ENCODE measurements at places on chromosomes 12 and 14.

- no peak for DNase-seq
Measured at GRCh38 chr12:80709811-80710726, 2.6 kb downstream of the MYF6 start.

- DNase-seq = no peak
Measured at GRCh38 chr12:128586451-128587029, 237.2 kb downstream of the SLC15A4 start.

DNA sequence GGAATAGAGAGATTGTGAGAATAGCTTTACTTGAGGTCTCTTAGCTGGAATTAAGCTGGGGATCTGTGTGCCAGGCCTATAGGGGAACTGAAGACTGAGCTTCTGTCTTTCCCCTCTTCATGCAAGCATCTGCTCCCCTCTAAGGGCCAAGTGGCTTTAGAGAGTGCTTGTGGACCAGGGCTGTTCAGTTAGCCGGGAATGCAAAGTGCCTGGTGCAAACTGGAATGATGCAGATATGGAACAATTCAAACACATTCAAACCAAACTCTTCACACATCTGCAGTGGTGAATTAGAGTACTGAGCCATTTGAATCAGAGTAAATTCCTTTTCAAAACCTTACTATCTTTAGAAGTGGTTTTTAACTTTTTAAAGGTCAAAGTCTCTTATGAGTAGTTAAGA is 99.0 kb downstream of the LIN7A start:
- DNase-seq = no peak

DNA sequence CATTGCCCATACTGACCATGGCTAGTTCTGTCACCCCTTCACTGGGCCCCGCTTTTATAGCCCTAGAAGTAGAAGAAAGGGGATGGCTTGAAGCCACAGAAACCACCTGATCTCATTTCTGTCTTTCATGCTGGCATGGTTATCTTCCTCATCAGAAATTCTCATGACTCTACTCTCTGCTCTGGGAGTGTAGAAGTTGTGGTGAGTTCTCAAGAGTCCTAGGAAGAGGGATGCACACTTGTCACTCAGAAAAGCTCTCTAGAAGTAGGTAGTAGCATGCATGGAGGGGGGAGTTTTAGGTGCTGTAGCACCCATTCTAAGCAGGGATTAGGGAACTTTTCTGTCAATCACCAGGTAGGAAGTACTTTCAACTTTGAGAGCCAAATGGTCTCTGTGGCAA is 6.1 kb upstream of the CMA1 start:
- no peak for DNase-seq

DNA sequence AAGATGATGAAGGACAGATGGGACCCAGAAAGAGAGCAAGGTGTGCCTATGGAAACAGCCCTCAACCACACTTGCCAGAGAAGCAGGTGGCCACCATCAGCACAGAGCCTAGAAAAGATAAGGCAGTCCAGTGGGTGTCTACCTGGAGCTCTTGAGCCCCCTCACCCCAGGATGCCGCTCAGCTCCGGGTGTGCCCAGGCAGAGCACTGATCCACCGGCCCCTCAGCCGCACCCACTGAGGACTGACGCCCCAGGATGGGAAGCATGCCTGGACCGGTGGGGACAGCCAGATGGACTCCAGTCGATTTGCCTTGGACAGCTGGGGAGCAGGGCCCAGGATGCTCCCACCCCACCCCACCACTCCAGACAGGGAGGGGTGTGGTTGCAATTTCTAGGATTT is 15.1 kb upstream of the ZFP36L1 start:
- DNase-seq = no peak

- DNase-seq = no peak
Measured at GRCh38 chr12:106771425-106771824, 3.1 kb upstream of the RIC8B start.

Measured in stimulated activated CD8-positive, alpha-beta memory T cell treated with anti-CD3 and anti-CD28 coated beads, Interleukin-7, amount 100 ng/mL, for 48 hours (primary cell).